ENCODE measurements at places on chromosomes 1 and 21. TPM values are rescaled to one million over a fixed set of nuclear protein-coding genes. Genes with fewer than 3 reads are reported as not detected.

DDR2 gene
- 0.51 TPM for total RNA-seq

KCNH1 gene
- total RNA-seq: 2.1 TPM

ATP6V1G3 gene
- not detected for total RNA-seq

OTUD7B gene
- total RNA-seq: 13.9 TPM

ACTL8 gene
- total RNA-seq: 1.7 TPM

RAB42 gene
- total RNA-seq: 3.1 TPM

BTBD8 gene
- 0.55 TPM for total RNA-seq

WDR47 gene
- total RNA-seq: 9.0 TPM

LDLRAD2 gene
- 0.02 TPM for total RNA-seq

CFAP107 gene
- not detected for total RNA-seq

YOD1 gene
- total RNA-seq: 8.8 TPM
